Right lung (tissue), 10 donors: ENCODE measurements at places on chromosomes 3 and 15. TPM values are rescaled to one million over a fixed set of nuclear protein-coding genes. Genes with fewer than 3 reads are reported as not detected.

PRKCI gene
- 71.8 TPM for polyA plus RNA-seq

- no peak for DNase-seq
These were observed 252.0 kb downstream of the UBE2E2 start for GRCh38 chr3:23455084-23455483.

DNA sequence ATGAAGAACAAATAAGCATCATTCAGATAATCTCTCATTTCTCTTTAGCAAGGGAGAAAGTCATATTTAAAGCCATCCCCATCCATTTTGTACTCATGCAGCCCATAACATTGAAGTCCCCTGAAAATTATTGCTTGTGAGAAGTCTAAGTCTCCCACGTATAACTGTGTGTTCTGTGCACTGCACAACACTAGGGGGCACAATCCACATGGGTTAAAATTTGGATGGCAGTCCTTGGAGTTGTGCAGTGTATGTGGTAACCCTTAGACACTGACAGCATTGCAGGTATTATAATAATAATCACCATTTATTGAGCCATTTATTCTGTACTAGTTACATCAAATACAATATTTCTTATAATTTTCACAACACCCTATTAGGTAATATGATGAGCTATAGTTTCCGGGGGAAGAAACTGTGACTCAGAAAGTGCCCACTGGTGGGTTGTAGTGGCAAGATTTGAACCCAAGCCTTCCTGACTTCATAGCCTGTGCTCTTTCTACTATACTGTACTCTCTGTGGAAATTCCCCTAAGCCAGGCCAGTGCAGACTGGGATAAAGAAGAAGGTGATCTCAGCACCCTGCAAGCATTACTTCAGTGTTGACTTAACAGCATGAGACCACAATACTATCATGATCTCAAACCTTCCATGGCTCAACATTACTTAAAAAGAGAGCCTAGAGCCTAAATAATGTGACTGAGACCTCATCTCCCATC lies 15.7 kb downstream of the KCNAB1 start:
- DNase-seq = no peak

DNA sequence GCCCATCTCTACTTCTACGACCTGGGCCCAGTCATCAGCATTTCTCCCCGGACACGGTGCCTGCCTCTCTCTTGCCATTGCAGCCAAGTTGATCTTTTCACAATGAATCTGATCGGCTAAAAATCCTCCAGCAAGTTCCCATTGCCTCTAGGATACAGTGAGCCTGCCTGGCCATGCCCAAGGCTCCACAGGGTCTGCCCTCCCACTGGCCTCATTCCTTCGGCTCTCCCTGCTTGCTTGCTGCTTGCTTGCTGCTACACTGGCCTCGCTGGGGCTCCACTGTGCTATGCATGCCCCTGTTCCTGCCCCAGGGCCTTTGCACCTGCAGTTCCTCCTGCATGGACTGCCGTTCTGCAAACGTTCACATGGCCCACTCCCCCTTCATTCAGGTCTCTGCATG lies 2.0 kb downstream of the ABTB1 start:
- no peak for DNase-seq

DNA sequence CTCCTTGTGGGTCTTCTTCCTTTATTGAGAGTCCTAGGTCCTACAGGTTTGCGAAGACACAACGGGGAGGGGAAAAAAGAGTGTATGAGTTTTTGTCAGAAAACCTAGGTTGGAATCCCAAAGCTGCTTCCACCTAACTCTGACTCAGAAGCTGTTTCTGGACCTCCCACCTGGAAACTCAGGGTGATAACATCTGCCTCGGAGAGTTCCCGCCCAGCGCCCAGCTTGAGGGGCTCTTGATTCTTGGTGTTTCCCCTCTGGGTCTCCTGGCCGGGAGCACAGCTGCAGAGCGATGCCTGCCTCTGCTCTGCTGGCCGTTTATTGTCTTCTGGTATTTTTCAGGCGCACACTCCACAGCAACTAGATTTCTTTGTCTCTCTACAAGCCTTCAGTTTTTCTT lies 52.9 kb upstream of the MYZAP start:
- no peak for DNase-seq

GOLGA6A gene
- not detected for polyA plus RNA-seq

DNA sequence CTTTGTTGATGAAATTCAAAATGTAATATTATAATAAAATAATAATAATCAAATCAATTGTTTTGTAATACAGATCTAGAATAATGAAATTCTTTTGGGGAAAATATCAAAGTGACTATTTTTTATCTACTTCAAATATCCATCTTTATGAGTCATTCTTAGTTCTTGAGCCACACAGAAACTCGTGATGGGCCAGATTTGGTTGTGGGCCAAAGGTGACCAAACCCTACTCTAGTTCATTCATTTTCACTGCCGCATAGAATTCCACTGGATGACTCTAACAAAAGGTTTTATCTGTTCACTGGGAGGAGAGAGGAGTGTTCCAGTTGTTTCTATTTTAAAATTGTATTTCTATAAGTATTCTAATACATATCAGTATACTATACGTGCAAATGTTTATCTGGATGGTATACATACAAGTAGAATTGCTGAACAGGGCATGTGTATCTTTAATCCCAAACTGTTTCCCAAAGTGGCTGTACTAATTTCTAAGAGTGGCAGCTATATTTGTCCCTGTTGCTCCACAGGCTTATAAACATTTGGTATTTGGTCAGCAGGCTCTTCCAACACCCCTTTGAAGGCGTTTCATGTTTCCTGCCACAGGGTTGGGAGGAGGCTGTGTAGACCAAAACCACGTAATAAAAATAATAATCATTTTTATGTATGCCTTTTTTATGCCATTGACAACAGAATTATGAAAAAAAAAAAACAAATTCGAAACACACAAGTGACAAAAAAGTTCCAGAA lies 7.3 kb upstream of the RTP3 start:
- no peak for DNase-seq

DNA sequence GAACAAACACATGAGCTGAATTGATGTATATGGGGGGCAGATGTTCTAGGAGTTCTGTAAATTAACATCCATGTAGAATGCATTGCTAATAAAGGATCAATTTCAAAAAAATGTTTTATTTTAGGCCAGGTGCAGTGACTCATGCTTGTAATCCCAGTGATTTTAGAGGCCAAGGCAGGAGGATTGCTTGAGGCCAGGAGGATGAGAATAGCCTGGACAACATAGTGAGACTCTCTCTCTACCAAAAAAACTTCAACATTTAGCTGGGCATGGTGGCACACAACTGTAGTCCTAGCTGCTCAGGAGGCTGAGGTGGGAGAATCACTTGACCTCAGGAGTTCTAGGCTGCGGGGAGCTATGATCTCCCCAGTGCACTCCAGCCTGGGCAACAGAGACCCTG lies 6.5 kb upstream of the NUP210 start:
- DNase-seq = no peak

GRCh38 chr3:120528163-120528562 lies 68.0 kb upstream of the NDUFB4 start:
- DNase-seq = no peak

DNA sequence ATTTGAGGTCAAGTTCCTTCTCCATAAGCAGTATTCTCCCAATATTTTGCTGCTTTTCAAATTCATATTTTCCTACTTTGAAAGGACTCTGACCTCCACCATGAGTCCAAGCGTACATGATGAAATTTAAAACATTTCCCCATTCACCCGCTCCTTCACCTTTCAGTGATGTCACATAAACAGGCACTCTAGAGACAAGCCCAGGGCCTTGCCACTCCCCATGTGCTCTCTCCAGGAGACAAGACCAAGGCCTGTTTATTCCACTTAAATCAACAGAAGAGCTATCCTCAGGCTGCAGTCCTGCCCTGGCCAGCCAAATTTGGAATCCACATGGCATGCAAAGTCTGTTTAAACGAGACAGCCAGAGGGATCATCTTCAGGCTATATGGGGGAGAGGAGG lies 161.5 kb downstream of the ARRDC4 start:
- DNase-seq = no peak

FHIT gene
- polyA plus RNA-seq = 9.6 TPM

DNA sequence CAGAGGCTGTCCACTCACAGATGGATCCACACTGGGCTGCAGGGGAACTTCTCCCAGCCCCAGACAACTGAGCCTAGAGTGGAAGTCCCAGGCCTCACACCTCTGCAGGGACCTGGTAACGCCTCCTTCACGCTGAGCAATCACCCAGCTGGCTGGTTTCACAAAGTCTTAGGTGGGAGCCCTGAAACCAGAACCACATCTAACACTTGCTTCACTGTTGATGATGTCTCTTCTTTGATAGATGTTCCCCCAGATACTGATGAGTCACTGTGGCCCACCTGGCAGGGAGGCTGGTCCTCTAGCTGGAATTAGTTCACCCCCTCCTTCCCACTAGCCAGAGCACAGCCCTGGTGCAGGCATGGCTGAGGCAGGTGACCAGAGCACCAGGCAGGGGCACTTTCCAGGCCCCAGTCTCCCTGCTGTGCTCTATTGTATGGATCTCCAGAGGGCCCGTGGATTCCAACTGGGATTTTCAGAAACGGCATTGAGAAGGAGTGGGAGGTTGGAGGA lies 33.5 kb downstream of the MYL3 start:
- DNase-seq = no peak

- DNase-seq = no peak
These were observed 38.2 kb downstream of the TPM1 start for GRCh38 chr15:63080634-63081250.

GRCh38 chr3:25257026-25257425 lies 171.0 kb upstream of the RARB start:
- no peak for DNase-seq

DNA sequence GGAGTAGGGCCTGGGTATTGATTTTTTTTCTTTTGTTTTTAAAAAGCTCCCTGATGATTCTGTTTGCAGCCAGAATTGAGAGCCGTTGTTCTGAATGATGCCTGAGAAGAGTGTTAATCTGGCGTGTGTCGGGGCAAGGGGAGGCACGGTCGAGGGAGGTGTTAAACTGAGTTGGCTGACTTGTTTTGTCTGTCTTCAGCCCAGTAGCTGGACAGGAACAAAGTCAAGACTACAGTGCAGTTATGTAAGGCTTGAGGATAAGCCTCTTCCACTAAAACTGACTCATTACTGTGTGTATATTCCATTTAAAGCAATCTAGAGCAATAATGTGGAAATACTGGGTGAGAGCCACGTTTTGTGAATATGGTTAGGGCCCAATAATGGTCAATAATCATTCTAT lies 119.0 kb upstream of the DLG1 start:
- DNase-seq = no peak

DNA sequence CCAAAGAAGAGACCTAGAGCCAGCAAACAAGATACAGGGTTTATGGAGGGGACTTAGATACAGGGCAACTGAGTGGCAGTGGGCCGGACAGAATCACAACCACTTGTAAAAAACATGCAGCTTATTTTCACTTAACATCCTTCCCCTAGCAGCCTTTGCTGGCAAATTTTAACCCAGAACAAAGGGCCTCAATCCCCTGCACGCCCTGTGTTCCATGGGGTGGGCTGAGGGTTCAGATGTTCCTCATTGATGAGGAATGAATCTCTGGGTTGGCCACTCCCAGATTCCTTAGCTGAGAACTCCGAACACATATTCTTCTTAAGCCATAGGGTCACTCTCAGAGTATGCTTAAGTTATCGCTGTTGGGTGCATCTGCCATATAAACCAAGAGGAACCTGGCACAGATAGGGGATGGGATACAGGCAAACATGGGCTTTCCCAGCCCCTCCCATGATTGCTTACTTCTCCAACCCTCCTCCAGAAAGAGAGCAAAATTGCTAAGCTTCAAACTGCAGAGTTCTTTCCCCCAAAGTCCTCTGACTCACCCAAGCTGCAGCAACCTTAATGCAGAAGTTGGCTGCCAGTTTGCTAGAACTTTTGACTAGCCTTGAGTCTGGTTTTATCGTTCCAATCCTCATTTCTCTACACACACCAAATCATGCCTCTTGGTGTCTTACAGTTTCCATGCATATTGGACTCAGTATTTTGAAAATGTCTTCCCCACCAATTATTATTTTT lies 146.9 kb downstream of the CD47 start:
- DNase-seq = no peak

DNA sequence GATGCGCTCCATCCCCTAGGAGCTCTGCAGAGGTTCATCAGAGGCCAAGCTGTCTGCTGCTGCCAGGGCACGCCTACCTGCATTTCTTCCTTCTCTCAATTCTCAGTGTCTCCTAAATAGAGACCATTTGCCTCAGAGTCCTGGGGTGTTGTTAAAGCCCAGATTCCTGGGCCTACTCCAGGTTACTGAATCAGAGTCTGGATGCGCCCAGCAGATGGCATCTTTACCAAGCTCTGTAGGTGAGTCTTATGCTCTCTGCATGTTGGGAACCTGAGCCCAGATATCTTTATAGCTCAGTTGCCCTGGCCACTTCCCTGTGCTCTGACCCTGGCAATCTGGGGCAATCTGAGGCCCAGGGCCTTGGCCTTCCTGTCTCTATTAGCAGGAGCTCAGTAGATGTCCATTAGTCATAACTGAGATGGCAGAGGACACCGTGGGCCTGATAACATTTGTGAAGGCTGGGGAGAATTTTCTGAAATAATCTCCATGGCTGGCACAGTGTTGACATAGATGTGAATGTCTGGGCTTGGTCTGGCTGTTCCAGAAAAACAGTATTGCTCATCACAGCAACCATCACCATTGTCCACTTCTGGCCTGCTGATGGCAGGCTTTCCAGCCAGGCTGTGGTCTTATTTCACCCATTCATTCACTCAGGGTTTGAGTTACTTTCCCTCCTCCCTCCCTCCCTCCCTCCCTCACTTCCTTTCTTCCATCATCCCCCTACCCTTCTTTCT lies 13.3 kb upstream of the RBP1 start:
- DNase-seq = no peak

GRCh38 chr3:9167222-9167621 lies 82.2 kb downstream of the SRGAP3 start:
- DNase-seq = no peak

GRCh38 chr3:187925326-187925725 lies 180.1 kb upstream of the BCL6 start:
- DNase-seq = no peak

GRCh38 chr3:101544161-101544850 lies 17.4 kb upstream of the TRMT10C start:
- DNase-seq = peak; percentile 45
